Activated CD8-positive, alpha-beta memory T cell treated with anti-CD3 and anti-CD28 coated beads for 24 hours (primary cell): ENCODE measurements at places on chromosomes 4 and X.

DNA sequence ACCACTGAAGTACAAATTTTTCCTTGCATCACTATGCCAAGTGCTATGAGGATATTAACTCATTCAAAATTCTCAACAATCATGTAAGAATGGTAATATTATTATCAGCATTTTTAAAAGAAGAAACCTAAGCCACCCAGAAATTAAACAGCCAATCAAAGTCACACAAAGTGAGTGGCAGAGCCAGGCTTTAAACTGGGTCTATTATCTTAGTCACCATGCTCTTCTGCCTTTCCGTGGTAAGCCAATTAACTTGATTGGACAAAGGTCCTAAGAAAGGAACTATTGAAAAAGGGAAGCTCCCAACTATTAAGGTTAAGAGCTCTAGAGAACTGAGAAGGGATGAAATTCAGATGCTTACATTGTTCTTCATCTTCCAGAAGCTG, 111.5 kb downstream of the ASB9 start:
- DNase-seq: no peak

GRCh38 chrX:70208479-70208878, 26.0 kb upstream of the AWAT1 start:
- no peak for DNase-seq

DNA sequence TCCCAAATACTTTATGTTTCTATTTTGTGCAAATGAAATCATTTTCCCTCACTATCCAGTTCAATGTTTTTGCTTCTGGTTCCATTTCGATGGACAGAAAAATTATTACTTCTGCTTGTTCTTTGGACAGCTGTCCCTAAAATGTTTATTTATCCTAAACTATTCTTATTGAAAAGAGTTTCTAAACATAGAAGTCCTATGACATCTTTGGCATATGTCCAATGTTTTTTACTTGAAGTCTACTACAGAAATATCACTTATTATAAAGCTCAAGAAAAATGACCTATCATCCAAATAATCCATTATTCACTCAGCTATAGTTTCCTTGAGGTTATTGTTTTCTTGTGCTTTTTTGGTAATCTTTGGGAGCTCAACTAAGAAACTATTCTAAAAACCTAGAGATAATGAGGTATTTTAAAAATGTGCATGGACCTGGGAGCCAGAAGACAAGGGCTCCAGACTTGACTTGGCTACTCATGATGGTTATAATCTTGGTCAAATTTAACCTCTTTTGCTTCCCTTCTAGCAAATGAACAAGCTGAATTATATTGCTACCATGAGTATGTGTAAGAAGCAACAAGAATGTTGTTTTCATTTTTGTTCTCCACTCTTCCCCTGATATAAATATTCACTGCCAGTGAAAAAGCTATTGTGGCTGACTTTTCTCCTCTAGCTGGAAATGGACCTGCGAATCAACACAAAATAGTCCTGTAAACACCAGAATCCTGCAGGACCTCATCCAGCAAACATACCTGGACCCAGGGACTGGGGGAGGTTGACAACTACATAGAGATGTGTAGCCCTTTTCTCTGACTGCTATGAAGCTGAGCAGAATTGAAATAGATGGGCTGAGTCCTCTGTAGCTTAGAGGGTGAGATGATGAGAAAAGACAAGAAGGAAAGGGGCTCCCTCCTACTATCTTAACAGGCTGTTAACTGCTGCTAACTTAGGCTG, 137.4 kb downstream of the FRYL start:
- no peak for DNase-seq

DNA sequence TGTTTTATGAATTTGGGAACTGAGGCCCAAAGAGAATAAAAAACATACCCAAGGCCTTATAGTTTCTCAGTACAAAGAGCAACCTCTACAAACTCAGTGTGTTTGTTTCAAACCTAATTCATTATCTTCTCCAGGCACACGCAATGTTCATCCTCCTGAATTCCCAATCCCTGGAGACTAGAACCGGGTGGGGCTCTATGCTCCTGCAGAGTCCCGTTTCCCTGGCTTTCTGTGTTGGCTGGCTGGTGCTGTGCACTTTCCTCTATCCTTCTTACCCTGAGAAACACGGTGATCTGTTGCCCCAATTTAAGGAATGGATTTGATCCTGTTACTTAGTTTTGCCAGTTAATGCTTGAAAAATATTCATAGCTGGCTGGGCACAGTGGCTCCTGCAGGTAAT, 63.9 kb downstream of the FGFBP1 start:
- no peak for DNase-seq

GRCh38 chrX:68669871-68670270, 22.4 kb downstream of the STARD8 start:
- no peak for DNase-seq

DNA sequence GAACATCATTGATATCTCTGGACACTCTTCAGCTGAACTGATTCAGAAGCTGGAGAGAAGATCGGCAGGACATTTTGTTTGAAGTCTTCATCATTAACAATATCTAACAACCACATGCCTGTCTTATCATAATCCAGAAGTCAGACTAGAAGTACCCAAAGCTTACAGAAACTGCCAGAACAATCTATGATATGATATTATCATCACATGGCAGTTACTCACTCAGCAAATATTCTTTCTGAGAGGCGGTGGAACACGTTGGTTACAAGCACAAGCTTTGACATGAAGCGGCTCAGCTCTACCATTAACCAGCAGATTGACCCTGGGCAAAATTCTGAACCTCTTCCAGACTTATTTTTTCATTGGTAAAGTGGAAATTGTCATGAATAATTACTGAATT, 69.4 kb upstream of the KIT start:
- DNase-seq: no peak

DNA sequence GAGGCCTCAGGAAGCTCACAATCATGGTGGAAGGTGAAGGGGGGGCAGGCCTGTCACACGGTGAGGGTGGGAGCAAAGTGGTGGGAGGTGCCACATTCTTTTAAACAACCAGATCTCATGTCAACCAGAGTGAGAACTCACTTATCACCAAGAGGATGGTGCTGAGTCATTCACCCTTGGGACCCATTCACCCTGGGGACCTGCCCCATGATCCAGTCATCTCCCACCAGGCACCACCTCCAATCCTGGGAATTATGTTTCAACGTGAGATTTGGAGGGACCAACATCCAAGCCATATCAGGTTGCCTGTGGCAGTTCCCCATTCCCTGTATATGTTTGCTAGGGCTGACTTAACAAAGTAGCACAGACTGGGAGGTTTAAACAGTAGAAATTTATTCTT, 318.4 kb upstream of the CLNK start:
- no peak for DNase-seq

- DNase-seq: no peak
These were observed 171.1 kb upstream of the ANKRD50 start for GRCh38 chr4:124883632-124884031.
